ENCODE measurements at places on chromosomes 3 and 15.
A peak's percentile ranks its signal among the peaks of the same experiment; 100 is the strongest.

DNA sequence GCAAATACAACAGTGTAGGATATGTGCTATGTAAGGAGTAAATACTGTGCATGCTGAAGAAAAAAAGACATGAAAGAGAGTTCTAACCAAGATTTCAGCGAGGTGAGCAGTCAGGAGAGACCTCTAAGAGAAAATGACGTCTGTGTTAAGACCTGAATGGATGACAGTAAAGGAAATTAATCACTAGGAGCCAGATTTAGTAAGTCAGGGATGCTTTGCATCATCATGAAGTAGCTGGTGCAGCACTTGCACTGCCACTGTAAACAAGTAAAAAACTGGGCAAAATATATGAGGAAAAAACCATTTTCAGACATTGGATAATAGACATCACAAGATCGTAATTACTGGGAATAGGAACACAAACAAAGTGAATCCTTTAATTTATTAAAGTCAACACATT lies 32.6 kb downstream of the RTP4 start:
- no peak for DNase-seq

DNA sequence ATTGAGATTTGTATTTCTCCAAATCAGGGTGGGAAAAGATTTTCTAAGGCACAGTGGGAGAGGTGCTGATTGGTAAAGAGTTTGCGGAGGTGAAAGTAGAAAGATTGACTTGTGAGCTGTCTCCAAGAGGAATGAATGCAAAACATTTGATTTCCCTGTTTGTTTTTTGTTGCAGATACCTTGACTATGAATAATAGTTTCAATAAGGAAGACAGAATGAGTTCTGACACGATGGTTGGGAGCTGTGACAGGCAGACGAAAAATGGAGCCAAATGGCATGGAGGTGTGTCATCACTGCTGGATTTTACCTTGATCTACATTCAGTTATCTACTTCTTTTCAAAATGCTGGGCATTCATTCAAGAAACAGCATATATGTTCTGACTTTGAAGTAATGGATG lies 145.1 kb downstream of the NFKBIZ start:
- no peak for DNase-seq

DNA sequence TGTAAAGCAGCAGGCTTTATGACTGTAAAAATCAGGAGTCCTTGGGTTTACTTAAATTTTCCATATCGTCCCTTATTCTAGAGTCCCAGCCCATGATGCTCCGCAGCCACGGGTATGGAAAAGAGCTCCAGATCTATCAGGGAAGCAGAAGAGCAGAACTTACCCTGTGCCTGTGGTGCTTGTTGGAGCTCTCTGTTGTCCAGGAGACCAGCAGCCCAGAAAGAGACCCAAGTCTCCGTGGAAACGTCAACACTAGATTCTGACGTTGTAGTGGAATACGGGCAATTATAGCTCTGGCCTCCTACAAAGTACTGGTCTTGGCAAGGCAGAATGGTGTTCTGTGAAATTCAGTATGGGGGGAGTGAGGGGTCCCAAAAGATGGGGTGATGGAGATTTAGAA lies 2.0 kb downstream of the GMNC start:
- no peak for DNase-seq

- no peak for DNase-seq
Measured at GRCh38 chr3:68103811-68104210, 449.4 kb upstream of the SUCLG2 start.

- DNase-seq, result no peak
Measured at GRCh38 chr3:163768048-163768447, 1310.2 kb downstream of the SI start.

- no peak for DNase-seq
Measured at GRCh38 chr3:17544632-17545031, 197.8 kb downstream of the TBC1D5 start.

GRCh38 chr15:58285212-58285920 lies 146.4 kb upstream of the LIPC start:
- no peak for DNase-seq

GRCh38 chr3:52220380-52221026 lies 4.9 kb downstream of the TLR9 start:
- peak; percentile 68 for DNase-seq

- peak; percentile 25 for DNase-seq
Measured at GRCh38 chr3:56725175-56725574, 42.1 kb upstream of the TASOR start.

GRCh38 chr3:85780806-85781205 lies 822.0 kb downstream of the CADM2 start:
- DNase-seq, result no peak

GRCh38 chr3:167729591-167729990 lies 5.1 kb downstream of the PDCD10 start:
- no peak for DNase-seq

- DNase-seq, result no peak
Measured at GRCh38 chr3:20480786-20481365, 294.9 kb upstream of the SGO1 start.

DNA sequence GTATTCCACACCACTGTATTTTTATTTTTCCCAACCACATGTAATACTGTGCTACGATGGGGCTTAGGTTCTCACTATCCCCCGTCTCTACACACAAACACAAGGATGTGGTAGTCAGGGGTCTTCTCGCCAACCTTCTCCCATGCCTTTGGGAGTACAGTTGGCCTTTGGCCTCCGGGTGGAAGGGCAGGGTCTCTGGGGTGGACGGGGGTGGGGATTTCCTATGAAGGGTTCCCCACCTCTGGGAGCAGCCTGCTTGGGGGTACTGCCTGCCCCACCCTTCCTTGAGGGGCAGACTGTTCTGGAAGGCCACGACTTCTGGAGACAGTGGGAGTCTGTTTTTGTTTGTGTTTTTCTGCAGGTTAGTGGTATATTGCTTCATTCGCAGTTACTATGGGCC lies 21.3 kb upstream of the RAD18 start:
- DNase-seq, result no peak

- no peak for DNase-seq
Measured at GRCh38 chr3:7545334-7545733, 684.4 kb downstream of the GRM7 start.

- no peak for DNase-seq
Measured at GRCh38 chr3:105436687-105437086, 70.0 kb downstream of the ALCAM start.

- no peak for DNase-seq
Measured at GRCh38 chr3:102661707-102662497, 227.1 kb downstream of the ZPLD1 start.

DNA sequence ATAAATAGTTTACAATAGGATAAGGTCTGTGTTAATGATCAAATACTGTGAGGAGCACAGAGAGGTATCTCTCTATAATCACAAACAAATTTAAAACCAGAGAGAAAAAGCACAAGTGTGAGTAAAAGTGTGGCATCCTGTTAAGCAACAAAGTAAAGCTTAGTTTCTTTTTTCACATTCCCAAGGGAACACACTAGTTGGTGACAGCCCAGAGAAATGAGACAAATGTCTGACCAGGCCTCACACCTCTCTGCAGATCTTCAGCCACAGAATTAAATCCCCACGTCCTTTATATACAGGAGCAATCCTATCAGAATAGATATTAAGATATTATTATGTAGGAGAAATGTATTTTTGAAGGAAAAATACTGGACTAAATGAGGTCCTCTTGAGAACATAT lies 2.7 kb downstream of the FBN1 start:
- no peak for DNase-seq

All from T-helper 1 cell (primary cell).